ENCODE measurements at places on chromosomes 6 and 20.

DNA sequence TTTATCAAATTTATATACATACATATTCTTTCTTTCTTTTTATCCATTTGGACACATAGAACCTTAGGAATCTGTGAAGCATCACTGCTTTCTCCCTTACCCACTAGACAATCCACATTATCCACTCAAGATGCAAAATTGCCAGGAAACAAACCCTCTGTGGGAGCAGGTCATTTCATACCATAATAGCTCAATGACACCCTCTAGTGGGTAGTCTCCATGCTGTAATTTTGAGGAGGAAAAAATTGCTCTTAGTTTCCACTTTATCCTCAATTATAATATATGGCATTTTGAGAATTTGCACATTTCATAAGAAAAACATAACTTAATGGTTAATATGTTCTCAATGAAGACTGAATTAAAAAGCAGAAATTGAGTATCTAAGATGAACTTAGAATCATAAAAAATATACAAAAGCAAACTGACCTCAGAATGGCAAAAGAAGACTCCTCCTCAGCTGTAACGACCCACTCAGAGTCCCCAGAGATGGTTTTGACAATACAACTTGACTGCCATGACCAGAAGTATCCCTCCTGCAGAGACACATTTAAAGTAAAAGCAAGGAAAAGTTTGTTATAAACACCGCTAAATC, 164.1 kb downstream of the FRK start:
- DNase-seq: no peak
- no peaks in the 10 kb centered on the region for H3K4me1 ChIP-seq
- H3K27ac ChIP-seq: no peak overlapping the region
- H3K4me3 ChIP-seq: no peak overlapping the region
- peaks cover 2% of the 10 kb centered on the region for H3K27me3 ChIP-seq

- no peaks in the 10 kb centered on the region for H3K36me3 ChIP-seq
- DNase-seq: no peak
These were observed 139.7 kb downstream of the SOBP start for GRCh38 chr6:107629548-107630129.

DNA sequence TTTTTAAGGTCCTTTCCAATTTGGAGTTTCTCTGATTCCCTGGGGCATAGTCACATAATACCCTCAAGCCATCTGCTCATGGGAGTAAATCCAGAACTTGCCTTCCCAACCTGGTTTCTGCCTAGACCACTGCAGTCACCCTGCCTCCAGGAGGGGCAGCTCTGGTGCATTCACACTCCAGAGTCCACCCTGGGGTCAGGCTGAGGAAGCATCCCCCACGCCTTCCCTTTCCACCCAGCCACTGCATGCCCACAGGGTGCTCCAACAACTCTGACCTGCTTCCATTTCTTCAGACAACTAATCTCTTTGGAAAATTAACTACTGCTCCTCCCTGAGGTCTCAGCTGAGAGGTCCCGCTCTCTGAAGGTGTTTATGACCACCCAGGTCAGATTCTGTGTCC, 211.4 kb upstream of the RIN2 start:
- no peak overlapping the region for H3K27ac ChIP-seq
- no peaks in the 10 kb centered on the region for H3K27me3 ChIP-seq
- peaks cover 6% of the 10 kb centered on the region for H3K4me1 ChIP-seq
- no peak overlapping the region for H3K4me3 ChIP-seq
- H3K36me3 ChIP-seq: no peaks in the 10 kb centered on the region

GRCh38 chr6:136210398-136211165, 39.5 kb downstream of the MTFR2 start:
- H3K4me3 ChIP-seq: no peak overlapping the region
- no peaks in the 10 kb centered on the region for H3K27me3 ChIP-seq
- H3K27ac ChIP-seq: no peak overlapping the region
- no peaks in the 10 kb centered on the region for H3K36me3 ChIP-seq

DNA sequence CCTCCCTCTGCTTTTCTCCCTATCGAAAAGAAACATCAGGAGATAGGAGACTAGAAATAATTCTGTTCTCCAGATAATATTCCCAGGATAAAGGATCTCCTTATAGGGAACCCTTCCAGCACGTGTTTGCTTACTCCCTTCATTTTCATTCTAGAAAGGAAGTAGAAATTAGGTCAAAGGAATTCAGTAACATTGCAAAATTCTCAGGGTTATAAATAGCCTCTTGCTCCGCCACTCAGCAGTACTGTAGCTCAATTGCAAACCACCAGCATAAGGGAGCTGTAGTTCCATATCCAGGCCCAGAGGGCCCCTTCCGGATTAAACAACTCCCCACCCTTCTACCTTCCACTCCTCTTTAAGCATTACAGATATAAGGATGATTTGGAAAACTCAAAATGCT, 6.2 kb downstream of the ELMO2 start:
- peak overlapping the region; percentile 90 for H3K27ac ChIP-seq
- peaks cover 44% of the 10 kb centered on the region for H3K36me3 ChIP-seq
- no peaks in the 10 kb centered on the region for H3K27me3 ChIP-seq
- H3K4me3 ChIP-seq: peak overlapping the region; percentile 69
- peaks cover 68% of the 10 kb centered on the region for H3K4me1 ChIP-seq

DNA sequence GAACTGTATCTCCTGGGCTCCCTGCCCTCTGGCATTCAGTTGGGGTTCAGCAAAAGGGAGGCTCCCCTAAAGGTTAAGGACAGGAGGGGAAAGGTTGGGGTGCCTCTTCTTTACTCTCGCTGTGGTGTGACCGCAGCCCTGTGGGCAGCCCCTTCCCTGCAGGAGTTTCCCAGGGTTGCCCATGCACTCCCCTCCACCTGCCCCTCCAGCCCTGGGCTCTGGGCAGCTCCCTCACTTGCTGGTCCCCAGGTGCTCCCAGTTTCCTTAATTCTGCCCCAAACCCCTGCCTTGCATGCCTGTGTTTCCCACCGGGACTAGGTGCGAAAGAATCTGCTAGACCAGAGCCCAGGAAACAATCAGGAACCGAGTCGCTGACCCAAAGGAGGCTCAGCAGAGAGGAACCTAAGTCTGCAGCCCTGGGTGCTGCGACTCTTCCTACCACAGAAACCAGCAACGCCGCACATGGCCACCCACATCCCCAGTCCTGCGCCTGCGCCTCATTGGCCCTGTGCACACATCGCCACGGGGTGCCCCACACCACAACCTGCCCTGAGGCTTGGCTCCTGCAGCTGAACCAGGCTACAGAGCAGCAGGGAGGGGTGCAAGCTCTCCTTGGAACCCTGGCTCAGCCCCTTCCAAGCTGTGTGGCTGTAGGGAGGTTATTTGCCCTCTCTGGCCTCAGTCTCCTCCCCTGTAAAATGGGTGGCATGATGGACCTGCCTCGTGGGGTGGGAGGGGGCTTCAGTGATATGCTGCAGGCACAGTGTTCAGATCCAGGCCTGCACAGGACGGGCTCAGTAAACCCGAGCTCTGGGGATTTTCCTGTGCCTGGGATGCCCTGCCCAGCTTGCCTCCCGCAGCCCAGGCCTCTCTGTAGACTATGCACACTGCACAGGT, 487.6 kb downstream of the PREX1 start:
- no peak for DNase-seq
- H3K27ac ChIP-seq: no peak overlapping the region
- H3K27me3 ChIP-seq: peaks cover 26% of the 10 kb centered on the region
- no peak overlapping the region for H3K4me3 ChIP-seq
- peaks cover 9% of the 10 kb centered on the region for H3K4me1 ChIP-seq
- no peaks in the 10 kb centered on the region for H3K36me3 ChIP-seq

- no peaks in the 10 kb centered on the region for H3K4me1 ChIP-seq
- no peak for DNase-seq
- no peak overlapping the region for H3K27ac ChIP-seq
These were observed 75.5 kb downstream of the DOK5 start for GRCh38 chr20:54550776-54551396.

DNA sequence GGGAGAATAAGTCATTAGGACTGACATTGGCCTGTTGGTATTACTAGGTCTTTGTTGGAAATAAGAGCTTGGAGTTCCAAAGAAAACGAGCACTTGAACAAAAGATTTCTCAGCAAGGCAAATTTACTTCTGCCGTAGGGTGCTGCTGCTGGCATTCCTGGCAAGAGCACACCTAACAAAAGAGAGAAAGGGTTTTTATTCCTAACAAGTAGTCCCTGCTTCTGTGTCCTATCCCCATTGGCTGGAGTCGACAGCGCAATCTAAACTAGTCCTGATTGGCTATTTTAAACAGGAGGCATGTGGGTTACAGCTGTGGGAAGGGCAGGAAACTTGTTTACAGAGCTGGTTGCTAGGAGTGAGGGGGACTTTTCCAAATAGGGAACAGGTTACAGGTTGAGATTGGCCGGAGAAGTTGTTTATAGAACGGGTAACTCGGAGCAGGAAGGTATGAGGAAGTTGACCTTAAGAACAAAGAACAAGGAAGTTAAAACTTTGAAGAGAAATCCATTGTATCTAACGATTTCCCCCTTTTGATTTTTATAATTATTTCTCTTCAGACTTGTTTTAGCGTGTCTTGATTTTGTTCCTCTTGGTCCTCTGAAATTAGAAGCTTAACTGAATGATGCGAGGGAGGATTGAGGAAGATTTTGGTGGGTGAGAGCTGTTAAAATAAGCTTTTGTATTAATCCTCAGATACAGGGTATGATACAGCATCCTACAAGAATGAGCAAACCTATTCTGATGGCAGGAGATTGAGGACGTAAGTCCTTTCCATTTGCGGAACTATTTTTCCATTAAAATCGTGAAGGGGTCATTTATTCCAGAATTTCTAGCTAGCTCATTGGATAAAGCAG, 3.4 kb upstream of the ZNFX1 start:
- no peak for DNase-seq
- H3K4me1 ChIP-seq: peaks cover 70% of the 10 kb centered on the region
- H3K27ac ChIP-seq: peak overlapping the region; percentile 92
- no peaks in the 10 kb centered on the region for H3K27me3 ChIP-seq

DNA sequence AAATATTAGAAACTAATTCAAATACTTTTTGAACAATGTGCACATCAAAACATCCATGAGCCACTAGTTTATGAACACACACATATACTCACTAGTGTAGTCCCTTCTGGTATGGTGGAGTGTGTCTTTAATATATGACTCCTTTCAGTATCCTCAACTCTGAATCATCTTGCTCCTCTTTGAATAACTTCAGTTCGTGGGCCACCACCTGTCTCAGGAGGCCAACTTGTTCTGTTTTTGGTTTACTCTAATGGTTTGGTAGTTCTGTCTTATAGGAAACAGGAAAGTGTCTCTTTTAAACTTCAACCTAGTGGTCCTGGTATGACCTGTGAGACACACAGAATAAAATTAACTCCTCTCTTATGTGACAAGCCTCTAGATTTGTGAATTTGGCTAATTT, 55.6 kb downstream of the ZNF292 start:
- H3K27ac ChIP-seq: no peak overlapping the region
- DNase-seq: no peak
- H3K4me1 ChIP-seq: peaks cover 19% of the 10 kb centered on the region
- no peaks in the 10 kb centered on the region for H3K27me3 ChIP-seq
- H3K4me3 ChIP-seq: no peak overlapping the region

DNA sequence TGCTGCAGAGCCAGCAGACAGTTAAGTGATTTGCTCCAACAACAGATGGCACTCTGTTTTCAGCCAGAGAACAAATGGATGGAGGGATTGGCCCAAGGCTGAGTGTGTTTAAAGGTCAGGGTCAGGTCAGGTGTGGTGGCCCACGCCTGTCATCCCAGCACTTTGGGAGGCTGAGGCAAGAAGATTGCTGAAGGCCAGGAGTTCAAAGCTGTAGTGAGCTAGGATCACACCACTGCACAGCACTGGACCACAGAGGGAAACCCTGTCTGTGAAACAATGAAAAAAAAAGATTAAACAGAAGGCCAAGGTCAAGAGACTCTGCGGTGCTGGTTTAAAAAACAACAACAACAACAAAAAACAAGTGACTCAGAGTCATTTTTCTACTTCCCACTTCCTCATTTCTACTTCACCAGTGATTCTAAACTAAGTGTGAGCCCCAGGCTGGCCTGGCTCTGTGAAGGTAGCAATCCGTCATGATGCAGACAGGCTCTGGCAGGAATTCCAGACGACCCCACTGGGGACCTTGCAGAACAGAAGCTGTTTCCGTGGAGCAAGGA, 42.5 kb upstream of the ARMC2 start:
- peak overlapping the region; percentile 3 for H3K27ac ChIP-seq
- DNase-seq: no peak
- H3K4me1 ChIP-seq: peaks cover 11% of the 10 kb centered on the region
- H3K4me3 ChIP-seq: no peak overlapping the region
- no peaks in the 10 kb centered on the region for H3K36me3 ChIP-seq

DNA sequence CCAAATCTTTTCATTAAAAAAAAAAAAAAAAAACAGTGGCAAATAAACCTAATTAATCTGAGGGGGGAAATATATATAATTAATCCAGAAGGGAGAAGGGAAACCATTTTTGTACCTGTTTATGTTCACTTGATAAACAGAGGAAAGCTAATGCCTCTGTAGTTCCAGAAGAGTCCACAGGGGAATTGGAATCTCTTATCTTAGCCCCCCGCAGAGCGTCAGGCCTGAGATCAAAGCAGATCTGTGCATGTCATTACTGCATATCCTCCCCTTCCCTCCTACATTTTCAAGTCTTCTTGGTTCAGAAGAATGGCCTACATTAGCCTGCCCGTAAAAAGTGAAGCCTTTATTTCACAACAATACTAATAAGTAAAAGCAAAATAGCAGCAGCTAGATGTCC, 157.2 kb downstream of the PTPRT start:
- no peaks in the 10 kb centered on the region for H3K4me1 ChIP-seq
- no peak overlapping the region for H3K4me3 ChIP-seq
- no peak for DNase-seq
- no peak overlapping the region for H3K27ac ChIP-seq
- H3K27me3 ChIP-seq: no peaks in the 10 kb centered on the region

GRCh38 chr6:42966571-42966970, 6.0 kb downstream of the GNMT start:
- no peaks in the 10 kb centered on the region for H3K27me3 ChIP-seq
- H3K27ac ChIP-seq: no peak overlapping the region

DNA sequence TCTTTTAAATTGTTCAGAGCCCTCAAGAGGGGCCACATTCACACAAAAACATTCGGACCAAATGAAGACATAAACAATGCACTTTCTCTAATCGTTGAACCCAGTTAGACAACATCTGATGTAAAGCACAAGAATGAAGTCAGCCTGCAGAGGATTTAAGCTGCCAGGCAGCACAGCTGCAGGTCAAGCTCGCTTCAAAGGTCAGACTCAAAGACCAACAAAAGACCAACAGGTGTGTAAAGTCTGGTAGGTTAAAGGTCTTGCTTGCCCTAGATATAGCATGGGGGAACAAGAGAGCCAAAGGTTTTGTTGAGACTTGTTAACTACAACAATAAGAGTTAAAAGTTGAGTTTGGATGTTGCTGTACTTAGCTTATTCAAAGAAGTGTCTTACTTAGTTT, 26.7 kb upstream of the MYLIP start:
- no peaks in the 10 kb centered on the region for H3K36me3 ChIP-seq
- no peaks in the 10 kb centered on the region for H3K27me3 ChIP-seq
- no peaks in the 10 kb centered on the region for H3K4me1 ChIP-seq
- no peak for DNase-seq
- H3K4me3 ChIP-seq: no peak overlapping the region
- no peak overlapping the region for H3K27ac ChIP-seq

GRCh38 chr6:109308018-109308492, 74.2 kb downstream of the CD164 start:
- H3K4me3 ChIP-seq: no peak overlapping the region
- H3K27ac ChIP-seq: no peak overlapping the region
- no peaks in the 10 kb centered on the region for H3K36me3 ChIP-seq
- no peak for DNase-seq
- no peaks in the 10 kb centered on the region for H3K27me3 ChIP-seq
